ENCODE measurements at places on chromosomes 6 and 20.

GRCh38 chr6:159728531-159728964 lies 1.2 kb downstream of the WTAP start:
- no peak for DNase-seq

- no peak for DNase-seq
These were observed 58.8 kb downstream of the FKBP5 start for GRCh38 chr6:35629876-35630378.

- no peak for DNase-seq
These were observed 19.2 kb upstream of the ZSCAN16 start for GRCh38 chr6:28105245-28105639.

- no peak for DNase-seq
These were observed 32.4 kb downstream of the OR5V1 start for GRCh38 chr6:29336269-29336668.

- DNase-seq: no peak
These were observed 24.8 kb downstream of the VIP start for GRCh38 chr6:152775428-152775827.

- DNase-seq: no peak
These were observed 70.8 kb upstream of the SLC35B3 start for GRCh38 chr6:8506126-8506525.

- DNase-seq: no peak
These were observed 375.1 kb downstream of the ZFAND3 start for GRCh38 chr6:38194589-38194988.

DNA sequence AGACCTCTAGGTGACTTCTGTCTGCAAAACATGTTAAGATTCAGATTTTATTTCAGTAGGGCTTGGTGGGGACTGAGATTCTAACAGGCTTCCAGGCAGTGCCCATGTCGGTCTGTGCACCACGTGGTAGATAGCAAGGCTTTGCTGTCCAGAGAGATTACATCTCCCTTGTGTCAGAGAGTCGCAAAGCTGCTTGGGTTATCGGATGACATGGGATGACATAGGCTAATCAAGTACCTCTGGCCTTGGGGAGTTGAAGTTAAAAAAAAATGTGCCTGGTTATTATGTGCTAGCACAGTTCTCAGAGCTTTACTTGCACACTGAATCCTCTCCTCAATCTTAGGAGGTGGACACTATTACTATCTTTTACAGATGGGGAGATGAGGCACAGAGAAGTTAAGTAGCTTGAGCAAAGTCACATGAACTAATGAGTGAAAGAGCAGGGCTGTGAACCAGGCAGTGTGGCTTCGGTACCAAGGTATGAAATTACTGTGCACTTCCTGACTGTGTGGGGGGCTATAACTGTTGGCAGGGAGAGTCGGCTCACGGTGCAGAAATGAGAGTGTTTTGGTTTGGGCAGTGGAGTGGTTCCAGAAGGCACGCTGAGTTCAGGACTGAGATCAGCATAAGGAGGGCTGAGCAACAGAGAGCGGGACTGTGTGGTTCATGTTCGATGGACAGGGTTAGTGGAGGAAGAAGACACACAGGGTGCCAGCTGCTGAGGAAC lies 41.1 kb downstream of the FARS2 start:
- peak; percentile 10 for DNase-seq

DNA sequence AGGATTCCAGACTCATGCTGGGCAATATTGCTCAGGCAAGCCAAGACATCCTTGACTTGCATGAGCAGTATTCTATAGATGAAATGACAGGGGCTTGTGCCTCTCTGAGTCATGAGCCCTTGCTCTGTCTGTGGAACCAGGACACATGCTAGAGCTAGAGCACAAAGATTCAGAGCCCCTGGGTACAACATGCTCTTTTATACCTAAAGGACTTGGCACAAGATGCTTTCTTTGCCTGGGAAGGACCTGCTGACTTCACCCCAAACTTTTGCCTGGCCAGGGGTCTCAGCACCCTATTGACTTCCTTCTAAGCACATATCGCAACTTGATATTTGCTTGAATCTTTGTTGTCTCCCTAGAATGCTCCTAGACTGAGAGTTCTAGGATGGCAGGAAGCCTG lies 27.4 kb downstream of the TGM6 start:
- no peak for DNase-seq

DNA sequence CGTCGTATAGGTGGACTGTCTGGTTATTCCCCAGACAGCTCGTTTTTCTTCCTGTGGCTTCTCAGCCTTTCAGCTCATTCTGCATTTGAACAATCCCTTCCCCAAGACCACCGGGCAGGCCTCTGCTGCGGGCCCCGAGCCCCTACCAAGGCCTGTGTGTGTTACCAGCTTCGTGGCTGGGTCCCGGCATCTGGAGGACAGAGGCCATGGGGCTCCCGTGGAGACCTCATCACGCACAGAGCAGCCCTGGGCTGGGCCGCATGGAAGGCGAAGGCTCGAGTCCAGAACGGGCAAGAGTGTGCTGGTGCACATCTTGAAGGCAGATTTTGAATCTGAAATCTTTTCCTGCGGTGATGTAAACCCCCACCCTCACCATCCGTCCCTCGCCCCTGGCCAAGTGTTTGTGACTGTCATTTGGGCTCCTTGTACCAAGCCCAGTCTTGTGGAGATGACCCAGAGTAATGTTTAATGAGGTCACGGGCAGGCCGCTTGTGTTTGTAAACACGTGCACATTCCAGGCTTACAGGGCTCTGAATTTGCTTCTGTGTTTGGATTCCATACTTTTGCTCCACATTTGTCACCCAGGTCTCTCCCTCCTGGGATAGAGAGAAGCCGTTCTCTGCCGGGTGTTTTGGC lies 119.6 kb downstream of the CDH4 start:
- no peak for DNase-seq
